ENCODE measurements at places on chromosomes 16 and 17. TPM values are rescaled to one million over a fixed set of nuclear protein-coding genes. Genes with fewer than 3 reads are reported as not detected.

Gene SECTM1
- not detected for polyA plus RNA-seq

DNA sequence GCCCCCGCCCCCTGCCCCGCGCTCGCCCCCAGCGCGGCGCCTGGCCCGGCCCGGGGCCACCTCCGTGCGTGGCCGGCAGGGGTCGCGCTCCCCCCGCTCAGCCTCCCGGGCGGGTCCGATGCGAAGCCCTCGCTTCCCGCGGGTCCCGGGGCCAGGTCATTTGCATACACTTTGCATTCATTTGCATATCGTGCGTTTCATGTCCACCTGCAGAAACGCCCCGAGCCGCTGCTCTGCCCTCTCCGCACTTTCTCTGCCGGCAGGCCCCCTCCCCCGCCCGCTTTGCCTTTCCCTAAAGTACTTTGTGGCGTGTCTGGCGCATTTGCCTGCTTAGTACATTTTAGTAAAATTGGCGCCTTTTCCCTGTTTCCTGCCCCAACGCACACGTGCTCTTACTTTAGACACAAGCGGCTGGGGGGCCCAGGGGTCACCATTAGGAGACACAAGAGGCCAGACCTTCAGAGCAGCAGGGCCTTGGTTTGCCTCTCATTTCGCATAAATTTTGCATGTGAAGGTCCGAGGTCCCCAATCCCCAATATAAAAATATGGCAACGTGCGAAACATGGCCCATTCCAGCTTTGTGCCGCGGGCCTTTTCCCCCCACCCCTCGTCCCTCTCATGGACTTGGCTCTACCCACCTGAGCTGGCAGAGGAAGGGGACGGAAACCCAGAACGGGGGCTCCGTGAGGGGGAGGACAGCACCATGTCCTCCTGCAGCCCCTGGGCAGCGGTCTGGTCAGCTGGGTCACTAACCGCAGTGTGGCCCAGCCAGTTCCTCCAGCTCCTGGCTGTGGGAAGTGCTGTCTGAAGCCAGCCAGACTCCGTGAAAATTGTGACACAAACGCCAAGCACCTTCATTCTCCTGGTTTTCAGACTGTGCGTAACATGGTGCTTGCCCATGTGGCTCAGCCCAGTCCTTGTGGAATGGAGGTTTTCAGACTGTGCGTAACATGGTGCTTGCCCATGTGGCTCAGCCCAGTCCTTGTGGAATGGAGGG is 34.8 kb downstream of the CBFA2T3 start:
- no peaks in the 10 kb centered on the region for H3K27me3 ChIP-seq
- peaks cover 46% of the 10 kb centered on the region for H3K4me1 ChIP-seq
- DNase-seq, result peak; percentile 73
- peak overlapping the region; percentile 90 for H3K4me3 ChIP-seq

DNA sequence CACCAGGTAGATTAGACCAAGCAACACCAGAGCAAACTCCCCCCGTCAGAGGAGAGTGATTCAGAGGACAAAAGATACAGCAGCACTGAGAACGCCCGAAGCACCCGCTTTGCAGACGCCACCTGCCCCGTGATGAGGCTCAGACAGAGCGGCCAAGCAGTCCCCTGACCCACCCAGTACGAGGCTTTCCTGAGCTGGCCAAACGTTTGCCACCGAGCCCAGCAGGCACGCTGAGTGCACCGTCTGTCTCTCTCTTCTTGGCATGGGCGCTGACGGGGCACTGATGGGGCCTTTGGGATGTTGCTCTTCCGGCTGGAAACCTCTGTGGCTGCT is 19.4 kb upstream of the WDR45B start:
- no peak for DNase-seq
- H3K27me3 ChIP-seq, result peaks cover 5% of the 10 kb centered on the region
- peak overlapping the region; percentile 13 for H3K4me3 ChIP-seq
- peak overlapping the region; percentile 77 for H3K27ac ChIP-seq
- peaks cover 6% of the 10 kb centered on the region for H3K4me1 ChIP-seq

DNA sequence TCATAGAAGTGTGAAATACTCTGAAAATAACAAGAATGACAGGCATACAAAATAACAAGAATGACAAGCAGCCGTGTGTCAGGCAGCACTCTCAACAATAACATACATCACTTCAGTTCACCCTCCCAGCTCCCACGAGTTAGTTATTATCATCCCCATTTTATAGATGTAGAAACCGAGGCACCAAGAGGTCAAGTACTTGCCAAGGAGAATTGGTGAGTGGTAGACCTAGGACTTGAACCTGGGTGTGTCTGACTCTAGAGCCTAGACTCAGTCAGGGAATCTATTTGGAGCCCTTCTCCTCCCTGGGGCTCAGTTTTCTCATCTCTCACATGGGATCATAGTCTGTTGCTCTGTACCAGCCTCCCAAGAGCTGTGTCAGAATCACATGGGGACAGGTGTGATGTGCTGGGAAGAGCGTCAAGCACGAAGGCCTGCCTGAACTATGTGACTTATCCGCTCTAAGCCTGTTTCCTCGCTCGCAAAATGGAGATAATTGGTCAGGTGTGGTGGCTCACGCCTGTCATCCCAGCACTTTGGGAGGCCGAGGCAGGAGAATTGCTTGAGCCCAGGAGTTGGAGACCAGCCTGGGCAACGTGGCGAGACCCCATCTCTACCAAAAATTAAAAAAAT is 19.4 kb upstream of the PHOSPHO1 start:
- no peaks in the 10 kb centered on the region for H3K36me3 ChIP-seq
- peak overlapping the region; percentile 47 for H3K4me3 ChIP-seq
- peaks cover 4% of the 10 kb centered on the region for H3K27me3 ChIP-seq
- H3K27ac ChIP-seq, result no peak overlapping the region

- H3K27me3 ChIP-seq, result no peaks in the 10 kb centered on the region
- no peak overlapping the region for H3K4me3 ChIP-seq
- peaks cover 6% of the 10 kb centered on the region for H3K4me1 ChIP-seq
- peaks cover 53% of the 10 kb centered on the region for H3K36me3 ChIP-seq
Measured at GRCh38 chr17:5541610-5542202, 42.6 kb downstream of the NLRP1 start.

Gene ANKRD40CL
- not detected for polyA plus RNA-seq

Gene CORO6
- not detected for polyA plus RNA-seq

DNA sequence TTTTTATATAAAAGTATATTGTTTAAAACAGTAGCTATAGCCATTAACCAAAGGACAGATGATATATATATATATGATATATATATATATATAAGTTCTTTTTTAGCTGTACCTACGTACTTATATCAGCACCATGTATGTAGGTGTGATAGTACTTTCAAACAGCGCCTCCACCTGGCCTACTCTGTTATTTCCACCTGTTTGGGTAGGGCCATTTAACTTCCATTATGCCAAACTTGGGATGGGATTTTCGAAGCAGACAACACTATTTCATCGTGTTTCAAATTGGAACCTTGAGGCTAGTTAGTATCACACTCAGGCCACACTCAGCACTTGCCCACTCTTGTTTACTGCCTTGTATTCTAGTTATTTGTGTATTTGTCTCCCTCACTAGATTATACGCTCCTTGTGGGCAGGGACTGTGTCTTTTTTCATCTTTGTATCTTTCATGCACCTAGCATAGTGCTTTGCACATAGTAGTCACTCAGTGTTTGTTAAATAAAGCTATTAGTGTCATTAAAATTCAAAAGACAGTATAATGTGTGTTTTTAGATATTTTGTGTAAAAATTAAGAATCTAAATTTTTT is 11.8 kb upstream of the CLTC start:
- no peak overlapping the region for H3K27ac ChIP-seq
- DNase-seq, result no peak
- H3K27me3 ChIP-seq, result no peaks in the 10 kb centered on the region

GRCh38 chr17:4908711-4909496 is 6.0 kb upstream of the CHRNE start:
- no peaks in the 10 kb centered on the region for H3K36me3 ChIP-seq
- no peak overlapping the region for H3K4me3 ChIP-seq
- H3K27ac ChIP-seq, result no peak overlapping the region
- H3K27me3 ChIP-seq, result peaks cover 9% of the 10 kb centered on the region

- no peaks in the 10 kb centered on the region for H3K4me1 ChIP-seq
- no peak overlapping the region for H3K4me3 ChIP-seq
- no peaks in the 10 kb centered on the region for H3K27me3 ChIP-seq
- H3K36me3 ChIP-seq, result no peaks in the 10 kb centered on the region
Measured at GRCh38 chr16:64074706-64075105, 1047.2 kb downstream of the CDH11 start.

Gene ABCA6
- polyA plus RNA-seq, result 0.16 TPM

Gene GDPD3
- not detected for polyA plus RNA-seq

DNA sequence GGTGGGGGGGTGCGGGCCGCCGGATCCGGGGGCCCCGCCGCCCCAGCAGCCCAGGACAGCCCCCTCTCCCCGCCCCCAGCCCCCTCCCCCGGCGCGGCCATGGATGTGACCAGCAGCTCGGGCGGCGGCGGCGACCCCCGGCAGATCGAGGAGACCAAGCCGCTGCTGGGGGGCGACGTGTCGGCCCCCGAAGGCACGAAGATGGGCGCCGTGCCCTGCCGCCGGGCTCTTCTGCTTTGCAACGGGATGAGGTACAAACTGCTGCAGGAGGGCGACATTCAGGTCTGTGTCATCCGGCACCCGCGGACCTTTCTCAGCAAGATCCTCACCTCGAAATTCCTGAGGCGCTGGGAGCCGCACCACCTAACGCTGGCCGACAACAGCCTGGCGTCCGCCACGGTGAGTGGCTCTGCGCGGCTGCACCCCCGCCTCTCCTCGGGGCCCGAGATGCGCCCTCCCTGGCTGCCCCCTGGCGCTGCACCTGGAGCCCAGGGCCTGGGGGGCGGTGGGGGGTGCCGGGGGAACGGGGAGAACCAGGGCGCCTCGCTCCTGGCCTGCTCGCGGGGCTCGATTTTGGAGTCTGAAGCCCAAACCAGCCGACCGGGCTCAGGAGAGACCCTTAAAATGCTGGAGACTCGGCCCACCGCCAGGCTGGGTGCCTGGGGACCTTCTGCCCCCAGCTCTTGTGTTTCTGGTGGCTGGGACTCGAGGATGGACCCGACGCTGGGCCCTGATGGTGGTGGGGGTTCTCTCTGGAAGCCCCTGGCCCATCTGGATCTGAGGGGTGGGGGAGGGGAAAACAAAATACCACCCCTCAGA is 744 bp downstream of the CMIP start:
- H3K36me3 ChIP-seq, result no peaks in the 10 kb centered on the region
- peak overlapping the region; percentile 94 for H3K4me3 ChIP-seq
- peak; percentile 43 for DNase-seq
- H3K27ac ChIP-seq, result peak overlapping the region; percentile 91

DNA sequence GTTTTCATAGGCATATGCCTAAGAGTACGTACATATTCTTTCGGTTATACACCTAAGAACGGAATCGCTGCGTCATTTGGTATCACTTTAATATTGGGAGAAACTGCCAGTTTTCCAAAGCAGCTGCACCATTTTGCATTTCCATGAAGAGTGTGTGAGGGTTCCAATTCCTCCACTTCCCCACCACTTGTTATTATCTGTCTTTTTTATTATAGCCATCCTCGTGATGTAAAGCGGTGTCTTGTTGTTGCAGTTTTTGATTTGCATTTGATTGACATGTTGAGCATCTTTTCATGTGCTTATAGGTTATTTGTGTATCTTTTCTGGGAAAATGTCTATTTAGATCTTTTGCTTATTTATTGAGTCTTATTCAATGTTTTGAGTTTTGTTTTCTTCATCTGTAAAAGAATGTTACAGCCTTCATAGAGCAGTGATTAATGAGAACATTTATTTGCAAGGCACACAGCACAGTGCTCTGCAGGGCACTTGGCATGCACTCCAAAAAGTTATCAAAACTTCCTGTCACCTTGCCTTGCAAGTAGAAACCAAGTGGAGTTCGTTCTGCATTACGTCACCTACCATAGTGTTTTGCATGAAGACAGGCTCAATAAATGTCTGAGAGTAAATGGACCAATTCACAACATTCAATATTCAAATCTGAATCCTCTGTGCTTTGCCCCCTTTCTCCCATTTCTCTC is 26.6 kb upstream of the ST6GALNAC1 start:
- peaks cover 23% of the 10 kb centered on the region for H3K4me1 ChIP-seq
- H3K27ac ChIP-seq, result peak overlapping the region; percentile 91
- peak overlapping the region; percentile 98 for H3K4me3 ChIP-seq
- H3K27me3 ChIP-seq, result peaks cover 17% of the 10 kb centered on the region

DNA sequence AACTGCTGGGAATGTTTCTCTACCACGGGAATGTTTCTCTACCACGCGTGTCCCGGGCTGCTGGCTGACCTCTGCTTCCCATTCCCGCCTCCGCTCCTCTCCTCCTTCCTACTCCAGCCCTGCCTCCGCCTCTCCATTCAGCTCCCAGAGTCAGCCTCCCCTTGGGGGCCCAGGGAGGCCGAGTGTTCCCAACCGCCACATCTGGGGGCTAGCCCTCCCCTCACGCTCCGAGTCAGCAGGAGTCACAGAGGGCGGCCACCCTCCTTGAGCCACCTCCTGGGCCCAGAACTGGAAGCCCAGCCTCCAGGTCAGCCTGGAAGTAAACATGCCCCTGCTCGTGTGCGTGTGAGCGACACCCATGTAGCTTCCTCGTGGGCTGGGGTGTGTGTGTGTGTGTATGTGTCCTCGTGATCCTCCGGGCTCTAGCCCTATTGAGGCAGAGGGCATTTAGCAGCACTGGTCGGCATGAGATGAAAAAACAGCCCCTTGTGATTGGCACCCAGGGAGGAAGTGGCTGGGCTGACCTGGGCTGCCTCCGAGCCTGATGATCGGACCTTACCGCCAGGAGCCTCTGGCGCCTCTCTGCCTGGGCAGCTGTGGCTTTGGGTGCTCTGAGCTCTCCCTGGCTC is 7.3 kb downstream of the CYGB start:
- no peak for DNase-seq

Gene NPIPB13
- polyA plus RNA-seq, result 0.37 TPM

Gene SMIM36
- not detected for polyA plus RNA-seq

DNA sequence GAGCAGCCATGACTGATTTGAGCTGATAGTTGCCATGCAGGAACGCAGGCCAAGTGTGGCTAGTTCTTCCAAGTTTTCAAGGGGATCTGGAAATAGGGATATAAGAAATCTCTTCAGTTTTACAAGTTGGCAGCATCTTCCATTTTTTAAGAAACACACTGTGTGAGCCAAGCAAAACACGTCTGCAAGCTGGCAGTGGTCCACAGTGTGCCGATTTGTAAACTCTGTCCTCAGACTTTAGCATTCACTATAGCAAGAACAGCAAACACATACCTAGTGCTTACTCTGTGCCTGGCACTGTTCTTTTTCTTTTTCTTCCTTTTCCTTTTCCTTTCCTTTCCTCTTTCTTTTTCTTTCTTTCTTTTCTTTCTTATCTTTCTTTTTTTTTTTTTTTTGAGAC is 2.9 kb downstream of the ORAI3 start:
- H3K27ac ChIP-seq, result no peak overlapping the region
- H3K27me3 ChIP-seq, result no peaks in the 10 kb centered on the region
- peaks cover 17% of the 10 kb centered on the region for H3K4me1 ChIP-seq
- no peak for DNase-seq
- no peaks in the 10 kb centered on the region for H3K36me3 ChIP-seq

DNA sequence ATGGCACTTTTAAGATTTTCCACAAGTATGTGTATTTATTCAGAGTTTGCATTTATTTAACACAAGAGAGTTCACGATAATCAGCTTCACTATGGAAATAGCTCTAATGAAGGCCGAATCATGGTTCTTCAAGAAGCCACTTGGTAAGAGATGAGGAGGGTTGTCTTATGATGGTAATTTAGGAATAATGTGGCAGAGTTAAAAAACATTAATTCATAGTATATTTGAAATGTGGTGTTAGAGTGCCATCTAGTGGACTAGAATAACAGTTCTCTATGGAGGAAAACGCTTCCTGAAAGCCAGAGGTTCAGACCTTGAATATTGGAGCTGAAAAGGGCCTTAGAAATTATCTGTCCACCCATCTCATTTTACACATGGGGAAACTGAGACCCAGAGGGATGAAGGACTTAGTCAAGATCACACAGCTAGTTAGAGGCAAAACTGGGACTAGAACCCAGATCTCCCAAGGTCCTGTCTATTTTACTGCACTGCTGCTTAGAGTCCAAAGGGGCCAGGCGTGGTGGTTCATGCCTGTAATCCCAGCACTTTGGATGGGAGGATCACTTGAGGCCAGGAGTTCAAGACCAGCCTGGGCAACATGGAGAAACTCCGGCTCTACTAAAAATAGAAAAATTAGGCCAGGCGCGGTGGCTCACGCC is 33.8 kb upstream of the KPNB1 start:
- no peak overlapping the region for H3K4me3 ChIP-seq
- DNase-seq, result peak; percentile 43
- no peaks in the 10 kb centered on the region for H3K27me3 ChIP-seq
- peaks cover 10% of the 10 kb centered on the region for H3K36me3 ChIP-seq

All from naive B cell (primary cell).